ENCODE measurements at places on chromosomes 11 and 22. TPM values are rescaled to one million over a fixed set of nuclear protein-coding genes. Genes with fewer than 3 reads are reported as not detected.

The CARD18 gene
- total RNA-seq: not detected

The LZTR1 gene
- total RNA-seq: 87.0 TPM

The XBP1 gene
- total RNA-seq: 189 TPM

GRCh38 chr11:14583252-14584034 lies 60.2 kb upstream of the PDE3B start:
- H3K36me3 ChIP-seq: no peaks in the 10 kb centered on the region
- peaks cover 2% of the 10 kb centered on the region for H3K4me1 ChIP-seq
- DNase-seq: no peak
- H3K27me3 ChIP-seq: no peaks in the 10 kb centered on the region
- no peak overlapping the region for H3K4me3 ChIP-seq

DNA sequence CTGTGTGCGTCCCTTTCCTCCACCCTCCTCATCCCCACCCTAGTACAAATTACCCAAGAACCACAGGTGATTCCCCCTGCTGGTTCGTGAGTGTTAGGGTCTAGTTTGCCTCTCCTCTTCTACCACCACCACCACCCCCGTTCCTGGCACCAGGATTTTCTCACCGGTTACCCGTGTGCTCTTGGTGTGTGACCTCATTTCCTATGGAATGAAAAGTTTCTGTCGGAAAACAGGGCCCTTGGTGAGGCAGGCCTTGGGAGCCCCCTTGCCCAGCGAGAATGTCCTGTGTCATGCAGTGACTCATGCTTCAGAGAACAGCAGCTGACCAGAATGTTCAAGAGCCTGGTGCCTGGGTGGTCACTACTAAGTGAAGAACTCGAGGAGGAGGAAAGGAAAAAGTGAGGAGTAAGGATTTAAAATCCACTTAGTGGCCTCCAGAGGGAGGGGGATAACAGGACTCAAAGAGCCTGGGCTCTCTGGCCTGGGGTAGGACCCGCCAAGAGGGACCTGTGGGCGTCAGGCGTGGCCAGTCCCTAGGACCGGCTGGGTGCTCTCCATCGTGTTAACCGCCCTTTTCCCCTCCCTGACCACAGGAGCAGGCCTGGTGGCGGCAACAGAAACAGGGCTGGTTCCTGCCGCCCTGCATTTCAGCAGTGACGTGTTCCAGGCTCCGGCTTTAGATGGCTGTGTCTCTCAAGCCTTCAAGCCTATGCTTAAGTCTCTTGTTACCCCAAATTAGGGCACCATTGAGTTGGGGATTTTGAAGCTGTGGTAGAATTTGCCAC lies 30.2 kb downstream of the C22orf31 start:
- H3K27ac ChIP-seq: peak overlapping the region; percentile 97
- H3K4me3 ChIP-seq: peak overlapping the region; percentile 75
- peaks cover 38% of the 10 kb centered on the region for H3K4me1 ChIP-seq
- DNase-seq: no peak

DNA sequence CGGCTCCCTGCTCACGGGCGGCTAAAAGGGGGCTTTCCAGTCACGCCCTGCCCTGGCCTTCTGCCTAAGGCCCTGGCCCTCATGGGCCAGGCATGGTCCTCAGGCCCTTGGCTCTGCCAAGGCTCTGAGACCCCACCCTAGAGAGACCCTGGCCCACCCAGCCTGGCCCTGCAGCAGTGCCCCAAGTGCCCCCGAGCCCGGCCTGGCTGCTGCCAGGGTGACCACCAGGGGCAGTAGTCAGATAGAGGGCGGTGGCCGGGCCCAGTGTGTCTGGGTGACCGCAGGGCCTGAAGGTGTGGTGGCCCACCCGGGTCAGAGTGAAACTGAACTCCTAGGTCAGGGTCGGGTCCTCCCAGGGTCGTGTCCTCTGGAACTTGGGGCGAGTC lies 29.4 kb upstream of the CCDC188 start:
- no peak for DNase-seq
- H3K36me3 ChIP-seq: no peaks in the 10 kb centered on the region
- no peak overlapping the region for H3K27ac ChIP-seq
- H3K4me1 ChIP-seq: no peaks in the 10 kb centered on the region
- no peaks in the 10 kb centered on the region for H3K27me3 ChIP-seq

GRCh38 chr11:12165237-12165875 lies 55.0 kb downstream of the MICAL2 start:
- H3K4me1 ChIP-seq: peaks cover 89% of the 10 kb centered on the region
- H3K27me3 ChIP-seq: no peaks in the 10 kb centered on the region
- H3K27ac ChIP-seq: peak overlapping the region; percentile 99
- no peak for DNase-seq

DNA sequence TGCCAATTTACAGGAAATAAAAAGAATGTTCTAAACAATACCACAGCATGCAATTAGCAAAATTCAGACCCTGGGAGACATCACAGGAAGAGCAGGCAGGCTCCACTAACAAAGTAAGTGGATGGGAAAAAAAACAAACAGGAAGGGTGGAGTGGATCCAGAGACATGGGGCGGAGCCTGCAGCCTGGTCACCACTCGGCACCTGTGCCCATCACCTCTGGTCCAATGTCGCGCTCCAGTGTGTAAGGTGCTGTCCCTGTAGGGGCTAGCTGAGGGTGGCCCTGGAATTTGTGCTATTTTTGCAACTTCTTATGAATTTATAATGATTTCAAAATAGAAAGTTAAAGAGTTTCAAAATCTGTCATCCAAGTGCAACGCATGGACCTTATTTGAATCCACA lies 11.0 kb upstream of the MOB2 start:
- no peak for DNase-seq
- H3K4me1 ChIP-seq: peaks cover 20% of the 10 kb centered on the region
- no peak overlapping the region for H3K27ac ChIP-seq
- H3K36me3 ChIP-seq: peaks cover 3% of the 10 kb centered on the region
- H3K4me3 ChIP-seq: no peak overlapping the region

GRCh38 chr11:33879375-33879774 lies 12.5 kb downstream of the LMO2 start:
- H3K36me3 ChIP-seq: peaks cover 3% of the 10 kb centered on the region
- H3K27me3 ChIP-seq: peaks cover 80% of the 10 kb centered on the region
- H3K4me3 ChIP-seq: no peak overlapping the region
- DNase-seq: no peak
- H3K27ac ChIP-seq: no peak overlapping the region

DNA sequence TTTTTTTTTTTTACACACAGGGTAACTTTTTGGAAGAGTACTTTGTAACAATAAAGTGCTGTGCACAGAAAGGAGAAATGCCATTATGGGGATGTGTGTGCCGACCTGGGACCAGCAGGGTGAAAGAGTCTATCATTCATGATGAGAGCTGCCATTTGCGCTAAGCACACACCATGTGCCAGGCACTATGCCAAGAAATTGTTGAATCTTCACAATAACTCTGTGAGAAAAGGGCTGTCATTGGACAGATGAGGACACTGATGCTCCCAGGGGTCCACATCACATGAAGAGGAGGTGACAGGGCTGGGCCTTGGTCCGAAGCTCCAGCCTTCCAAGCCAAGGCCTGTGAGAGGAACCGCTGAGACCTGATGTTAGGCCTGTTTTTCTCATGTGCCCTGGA lies 5.6 kb downstream of the DUSP18 start:
- peaks cover 11% of the 10 kb centered on the region for H3K4me1 ChIP-seq
- no peak overlapping the region for H3K27ac ChIP-seq
- peaks cover 12% of the 10 kb centered on the region for H3K36me3 ChIP-seq
- no peak overlapping the region for H3K4me3 ChIP-seq

GRCh38 chr11:112778091-112778876 lies 182.9 kb upstream of the NCAM1 start:
- no peak overlapping the region for H3K27ac ChIP-seq
- no peaks in the 10 kb centered on the region for H3K4me1 ChIP-seq
- peaks cover 13% of the 10 kb centered on the region for H3K27me3 ChIP-seq

DNA sequence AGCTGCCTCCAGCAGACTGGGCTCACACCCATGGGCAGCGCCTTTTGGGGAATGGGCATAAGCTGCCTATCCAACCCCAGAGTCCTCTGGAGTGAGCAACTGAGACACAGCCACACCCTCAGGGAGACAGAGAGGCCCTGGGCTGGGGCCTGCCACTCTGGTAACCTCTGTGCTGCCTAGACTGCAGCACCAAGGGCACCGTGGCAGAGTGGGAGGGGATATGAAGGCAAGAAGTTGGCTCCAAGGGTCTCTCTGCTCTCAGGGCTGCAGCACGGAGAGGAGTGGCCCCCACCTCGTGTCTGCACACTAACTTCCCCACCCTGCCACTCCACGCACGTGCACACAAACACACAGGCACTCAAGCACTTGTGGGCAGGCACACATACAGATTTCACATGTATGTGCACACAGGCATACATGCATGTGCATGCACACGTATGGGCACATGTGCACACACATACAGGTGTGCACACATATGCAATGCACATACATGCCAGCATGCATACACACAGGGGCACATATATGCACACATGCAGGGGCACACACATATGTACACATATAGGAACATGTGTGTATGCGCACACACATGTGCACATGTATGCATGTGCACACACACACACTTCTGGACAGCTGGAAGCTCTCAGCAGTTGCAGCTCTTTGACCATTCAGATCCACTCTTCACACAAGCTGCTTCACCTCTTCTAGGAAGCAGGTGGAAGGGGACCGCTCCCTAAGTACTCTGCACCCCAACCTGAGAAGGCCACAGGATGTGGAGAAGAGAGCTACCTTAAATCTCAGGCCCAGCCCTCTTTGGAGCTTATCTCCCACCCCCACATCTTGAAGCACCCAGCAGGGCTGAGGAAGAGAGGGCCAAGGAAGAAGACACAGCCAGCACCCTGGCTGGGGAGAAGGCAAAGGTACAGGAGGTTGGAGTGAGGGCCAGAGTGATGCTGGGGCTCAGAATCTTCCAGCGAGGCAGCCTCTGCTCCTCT lies 4.3 kb downstream of the IGSF9B start:
- H3K4me3 ChIP-seq: peak overlapping the region; percentile 70
- no peaks in the 10 kb centered on the region for H3K36me3 ChIP-seq
- H3K27me3 ChIP-seq: peaks cover 22% of the 10 kb centered on the region
- peaks cover 63% of the 10 kb centered on the region for H3K4me1 ChIP-seq
- no peak for DNase-seq

DNA sequence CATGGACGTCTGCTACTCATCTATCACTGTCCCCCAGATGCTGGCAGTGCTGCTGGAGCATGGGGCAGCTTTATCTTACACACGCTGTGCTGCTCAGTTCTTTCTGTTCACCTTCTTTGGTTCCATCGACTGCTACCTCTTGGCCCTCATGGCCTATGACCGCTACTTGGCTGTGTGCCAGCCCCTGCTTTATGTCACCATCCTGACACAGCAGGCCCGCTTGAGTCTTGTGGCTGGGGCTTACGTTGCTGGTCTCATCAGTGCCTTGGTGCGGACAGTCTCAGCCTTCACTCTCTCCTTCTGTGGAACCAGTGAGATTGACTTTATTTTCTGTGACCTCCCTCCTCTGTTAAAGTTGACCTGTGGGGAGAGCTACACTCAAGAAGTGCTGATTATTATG lies 9.2 kb upstream of the OR9Q2 start:
- H3K4me3 ChIP-seq: no peak overlapping the region
- no peak overlapping the region for H3K27ac ChIP-seq
- H3K36me3 ChIP-seq: no peaks in the 10 kb centered on the region
- DNase-seq: no peak
- H3K27me3 ChIP-seq: peaks cover 2% of the 10 kb centered on the region

DNA sequence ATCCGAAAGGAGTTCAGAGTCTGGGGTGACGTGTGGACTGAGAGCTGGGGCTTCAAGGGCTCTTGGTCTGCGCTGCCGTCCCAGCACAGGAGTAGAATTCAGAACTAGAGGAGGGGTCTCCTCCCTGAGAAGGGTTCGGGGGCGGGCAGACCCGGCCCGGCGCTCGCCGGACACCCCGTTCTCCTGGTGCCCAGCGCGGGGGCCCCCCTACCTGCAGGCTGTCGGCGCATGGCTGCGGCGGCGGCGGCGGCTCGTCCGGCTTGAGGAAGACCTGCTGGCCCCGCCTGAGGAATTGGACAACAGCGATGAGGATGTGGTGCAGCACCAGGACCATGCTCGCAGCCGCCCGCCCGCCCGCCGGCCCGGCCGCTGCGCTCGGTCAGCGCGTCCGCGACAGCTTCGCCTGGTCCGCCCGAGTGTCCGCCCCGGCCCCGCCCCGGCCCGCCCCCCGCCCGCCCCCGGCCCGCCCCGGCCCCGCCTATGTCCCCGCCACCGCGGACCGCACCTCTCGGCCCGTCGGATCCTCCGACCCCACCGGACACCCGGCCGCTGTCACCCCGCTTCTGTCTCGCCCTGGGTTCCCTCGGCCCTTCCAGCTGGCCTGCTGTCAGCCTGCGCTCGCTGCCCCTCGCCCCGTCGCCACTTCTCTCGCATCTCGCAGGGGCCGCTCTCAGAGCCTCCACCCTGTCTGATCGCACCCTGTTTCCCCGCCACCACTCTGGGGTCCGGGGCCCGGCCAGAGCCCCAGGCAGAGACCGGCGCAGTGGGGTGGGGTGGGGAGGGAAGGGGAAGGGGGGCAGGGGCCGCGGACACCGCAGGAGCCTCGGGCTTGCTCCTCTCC lies 32.0 kb downstream of the PDE2A start:
- H3K27me3 ChIP-seq: peaks cover 10% of the 10 kb centered on the region
- no peak for DNase-seq
- no peaks in the 10 kb centered on the region for H3K36me3 ChIP-seq
- no peak overlapping the region for H3K27ac ChIP-seq
- H3K4me1 ChIP-seq: peaks cover 12% of the 10 kb centered on the region
- H3K4me3 ChIP-seq: peak overlapping the region; percentile 67

- no peaks in the 10 kb centered on the region for H3K4me1 ChIP-seq
- no peak for DNase-seq
- no peaks in the 10 kb centered on the region for H3K27me3 ChIP-seq
- H3K36me3 ChIP-seq: no peaks in the 10 kb centered on the region
These were observed 182.3 kb upstream of the ANO3 start for GRCh38 chr11:26149585-26149984.

DNA sequence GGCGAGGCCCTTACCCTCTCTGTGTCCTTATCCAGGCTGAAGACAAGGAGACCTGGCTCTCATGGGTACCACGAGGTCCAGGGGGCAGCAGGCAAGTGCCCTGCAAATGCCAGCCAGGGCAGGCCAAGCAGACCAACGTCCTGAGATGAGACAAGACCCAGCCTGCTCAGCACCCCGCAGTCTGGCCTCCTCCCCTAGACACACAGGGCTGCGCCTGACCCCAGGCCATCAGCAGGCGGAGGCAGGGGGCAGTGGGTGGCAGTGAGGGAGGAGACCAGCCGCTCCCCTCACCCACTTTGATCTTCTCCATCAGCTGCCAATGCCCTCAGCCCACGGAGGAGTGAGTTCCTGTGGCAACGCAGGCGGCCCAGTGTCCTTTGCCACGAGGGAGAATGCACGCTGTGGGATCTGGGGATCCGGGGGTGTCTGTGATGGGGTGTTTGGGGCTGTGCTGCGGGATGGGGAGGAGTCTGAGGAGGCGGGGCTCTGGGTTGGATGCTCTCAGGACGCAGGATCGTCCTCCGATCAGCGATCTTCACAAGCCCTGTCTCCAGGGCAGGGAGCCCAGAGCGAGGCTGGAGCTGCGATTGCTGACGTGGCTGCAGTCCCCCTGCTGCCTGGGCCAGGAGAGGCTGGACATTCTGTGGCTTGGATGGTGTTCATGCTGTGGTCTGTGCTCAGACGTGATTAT lies 30.5 kb upstream of the PPARA start:
- no peak overlapping the region for H3K4me3 ChIP-seq
- H3K27me3 ChIP-seq: no peaks in the 10 kb centered on the region
- DNase-seq: no peak
- no peaks in the 10 kb centered on the region for H3K36me3 ChIP-seq

Measured in chondrocyte (in vitro differentiated cells).